ENCODE measurements at places on chromosomes 11 and 22. TPM values are rescaled to one million over a fixed set of nuclear protein-coding genes. Genes with fewer than 3 reads are reported as not detected.

GRCh38 chr22:39173787-39174497 is 21.5 kb upstream of the CBX7 start:
- DNase-seq: no peak

Gene MUC2
- total RNA-seq: not detected

DNA sequence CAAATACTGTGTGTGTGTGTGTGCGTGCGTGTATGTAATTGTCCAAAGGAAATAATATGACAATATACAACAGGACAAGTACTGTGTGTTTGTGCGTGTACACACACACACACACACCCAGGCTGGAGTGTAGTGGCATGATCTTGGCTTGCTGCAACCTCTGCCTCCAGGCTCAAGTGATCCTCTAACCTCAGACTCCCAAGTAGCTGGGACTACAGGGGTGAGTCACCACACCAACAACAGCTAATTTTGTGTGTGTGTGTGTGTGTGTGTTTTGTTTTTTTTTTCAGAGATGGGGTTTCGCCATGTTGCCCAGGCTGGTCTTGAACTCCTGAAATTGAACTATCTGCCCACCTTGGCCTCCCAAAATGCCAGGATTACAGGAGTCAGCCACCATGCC is 61.5 kb downstream of the NUP98 start:
- DNase-seq: no peak

GRCh38 chr11:43927925-43928707 is 14.3 kb upstream of the C11orf96 start:
- DNase-seq: no peak

Gene INSC
- not detected for total RNA-seq

- no peak for DNase-seq
Observed at GRCh38 chr11:115682888-115683287, 178.7 kb upstream of the CADM1 start.

DNA sequence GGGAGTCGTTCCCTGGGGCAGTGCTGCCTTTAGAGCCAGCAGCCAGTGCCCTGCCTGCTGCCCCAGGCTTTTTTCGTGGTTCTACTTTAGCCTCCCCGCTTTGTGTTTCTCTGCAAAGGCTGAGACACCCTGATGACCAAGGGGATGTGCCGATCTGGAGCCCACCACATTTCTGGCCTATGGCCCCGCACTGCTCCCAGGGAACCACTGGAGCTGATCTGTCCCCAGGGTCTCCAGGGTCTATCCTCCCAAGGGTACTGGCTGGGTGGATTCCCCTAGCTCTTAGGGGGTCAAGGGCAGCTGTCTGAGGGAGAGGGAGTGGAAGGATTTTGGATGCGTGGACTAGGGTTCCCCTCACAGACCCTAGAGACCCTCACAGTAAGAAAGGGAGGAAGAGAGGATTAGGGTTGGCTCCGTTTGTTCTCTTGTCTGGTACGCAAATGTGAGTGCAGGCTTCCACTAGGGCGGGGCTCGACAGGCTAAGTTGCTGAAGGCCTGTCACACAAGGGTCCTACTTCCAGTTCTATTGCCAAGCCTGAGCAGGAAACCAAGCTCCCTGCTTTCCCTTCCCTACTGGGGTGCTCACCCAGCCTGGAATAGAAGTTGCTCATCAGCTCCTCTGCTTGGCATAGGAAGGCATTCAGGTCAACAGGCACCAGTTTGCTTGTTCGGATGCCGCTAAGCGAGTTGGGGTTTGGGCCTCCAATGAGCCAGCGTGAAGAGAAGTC is 19.3 kb downstream of the TREH start:
- DNase-seq: no peak

- no peak for DNase-seq
Observed at GRCh38 chr11:65334696-65335295, 1.1 kb downstream of the DPF2 start.

Gene LIPT2
- total RNA-seq: 2.2 TPM

- DNase-seq: no peak
Observed at GRCh38 chr11:117484156-117484555, 156.5 kb downstream of the CEP164 start.

GRCh38 chr11:117057317-117057716 is 40.9 kb downstream of the SIK3 start:
- DNase-seq: no peak

GRCh38 chr22:45552017-45552411 is 49.3 kb downstream of the FBLN1 start:
- no peak for DNase-seq

DNA sequence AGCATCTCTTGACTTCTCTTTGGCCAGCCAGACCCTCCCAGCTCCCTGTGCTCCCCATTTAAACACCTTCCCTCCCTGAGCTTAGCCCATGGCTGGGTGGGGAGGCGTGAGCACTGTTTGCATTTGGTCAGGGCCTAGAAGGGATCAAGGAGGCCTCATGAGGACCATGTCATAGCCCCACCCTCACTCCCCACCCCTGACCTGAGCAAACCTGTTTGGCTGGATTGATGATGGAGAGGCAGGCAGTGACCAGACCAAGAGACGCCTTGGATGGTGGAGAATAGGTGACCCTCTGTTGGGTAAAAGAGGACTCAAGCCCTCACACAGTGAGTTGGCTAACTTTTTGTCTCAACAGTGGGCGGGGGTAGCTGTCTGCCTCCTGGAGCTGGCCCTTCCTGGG is 49.9 kb downstream of the ST3GAL4 start:
- no peak for DNase-seq

GRCh38 chr22:29112681-29113080 is 39.8 kb downstream of the KREMEN1 start:
- no peak for DNase-seq

Gene RASL10A
- 1.5 TPM for total RNA-seq

GRCh38 chr22:42805998-42806830 is 50.9 kb downstream of the ARFGAP3 start:
- DNase-seq: no peak

Gene RFPL2
- total RNA-seq: not detected

Gene NXPE2
- total RNA-seq: not detected

DNA sequence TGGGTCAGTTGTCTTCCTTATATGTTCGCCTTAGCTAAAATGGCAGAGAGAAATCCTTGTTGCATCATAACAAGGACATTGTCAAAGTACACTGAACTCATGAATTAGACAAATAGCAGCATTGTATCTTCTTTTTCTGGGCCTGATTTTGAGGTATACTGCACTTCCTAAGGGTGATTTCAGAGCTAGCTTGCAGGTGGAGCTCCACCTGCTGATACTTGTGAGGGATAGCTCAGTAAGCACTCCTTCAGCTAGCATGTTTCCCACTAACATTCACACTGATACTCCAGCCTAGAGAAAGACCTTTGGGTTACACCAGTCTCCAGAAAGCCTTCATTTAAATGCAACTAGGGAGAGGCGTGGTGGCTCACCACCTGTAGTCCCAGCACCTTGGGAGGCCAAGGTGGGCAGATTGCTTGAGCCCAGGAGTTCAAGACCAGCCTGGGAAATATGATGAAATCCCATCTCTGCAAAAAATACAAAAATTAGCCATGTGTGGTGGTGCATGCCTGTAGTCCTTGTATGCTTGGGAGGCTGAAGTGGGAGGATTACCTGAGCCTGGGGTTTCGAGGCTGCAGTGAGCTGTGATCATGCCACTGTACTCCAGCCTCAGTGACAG is 29.8 kb downstream of the JAM3 start:
- DNase-seq: no peak

Gene NPTXR
- 3.1 TPM for total RNA-seq

Gene FAM180B
- not detected for total RNA-seq

DNA sequence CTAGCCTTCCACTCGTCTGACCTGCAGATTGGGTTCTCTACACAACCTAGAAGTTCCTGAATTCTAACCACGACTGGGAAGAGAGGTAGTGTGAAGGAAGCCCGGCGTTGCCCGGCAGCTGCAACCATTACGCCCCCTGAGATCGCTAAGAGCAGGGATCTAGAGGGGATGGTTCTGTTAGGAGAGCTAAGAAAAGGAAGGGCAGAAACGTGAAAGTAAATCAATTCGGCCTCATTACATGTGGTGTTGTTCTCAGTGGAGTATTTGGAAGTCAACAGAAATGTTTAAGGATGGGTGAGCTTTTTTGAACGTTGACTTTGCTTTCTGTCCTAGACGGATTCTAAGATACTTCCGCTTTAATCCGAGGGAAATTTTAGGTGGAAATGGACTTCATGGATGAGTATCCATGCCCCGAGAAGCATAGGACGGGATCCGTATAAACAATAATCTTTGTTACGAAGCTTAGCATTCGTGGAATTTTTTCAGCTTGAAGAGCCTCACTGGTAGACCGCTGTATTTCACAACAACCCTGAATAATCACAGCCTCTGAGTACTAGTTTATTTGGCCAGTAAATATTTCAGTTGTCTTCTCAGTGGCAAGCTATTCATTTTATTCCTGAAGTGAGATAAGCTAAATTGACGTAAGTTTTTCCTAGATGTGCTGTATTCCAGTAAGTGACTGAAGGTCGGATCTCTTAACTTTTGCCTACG is 629 bp downstream of the ATP5MG start:
- no peak for DNase-seq

- no peak for DNase-seq
Observed at GRCh38 chr11:128592454-128592853, 5.1 kb upstream of the ETS1 start.
